Hair follicle dermal papilla cell (primary cell): ENCODE measurements at places on chromosomes 6 and 20. TPM values are rescaled to one million over a fixed set of nuclear protein-coding genes. Genes with fewer than 3 reads are reported as not detected.

TGM3 gene
- total RNA-seq, result not detected in 2 replicates

CRISP2 gene
- total RNA-seq, result not detected in 2 replicates

PAX1 gene
- 0.32 and 0.49 TPM in 2 replicates for total RNA-seq

GPX5 gene
- not detected in 2 replicates for total RNA-seq

DNAH8 gene
- total RNA-seq, result under 0.01 TPM in 1 of 2 replicates, not detected in the other

SNX14 gene
- total RNA-seq, result 78.8 and 98.3 TPM in 2 replicates

SPTLC3 gene
- 3.6 and 6.7 TPM in 2 replicates for total RNA-seq

IMPG1 gene
- not detected in 2 replicates for total RNA-seq

DEFB115 gene
- total RNA-seq, result not detected in 2 replicates
